Stimulated activated naive CD4-positive, alpha-beta T cell (primary cell): ENCODE measurements at places on chromosomes 11 and 22.

DNA sequence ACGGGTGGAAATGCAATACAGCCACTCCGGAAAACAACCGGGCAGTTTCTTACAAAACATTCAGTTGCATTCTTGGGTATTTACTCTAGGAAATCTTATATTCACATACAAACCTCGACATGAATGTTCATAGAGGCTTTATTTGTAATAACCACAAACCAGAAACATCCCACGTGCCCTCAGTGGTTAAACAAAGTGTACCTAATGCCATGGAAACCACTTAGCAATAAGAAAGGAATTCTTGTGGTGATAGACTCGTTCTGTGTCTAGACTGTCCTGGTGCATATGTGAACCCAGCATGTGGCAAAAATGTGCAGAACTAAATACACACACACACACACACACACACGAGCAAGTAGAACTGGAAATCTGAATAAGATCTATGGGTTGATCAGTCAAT, 1073.3 kb downstream of the TBC1D22A start:
- no peak for DNase-seq

- DNase-seq = no peak
These were observed 81.6 kb upstream of the SORL1-AS1 start for GRCh38 chr11:121534131-121535093.

DNA sequence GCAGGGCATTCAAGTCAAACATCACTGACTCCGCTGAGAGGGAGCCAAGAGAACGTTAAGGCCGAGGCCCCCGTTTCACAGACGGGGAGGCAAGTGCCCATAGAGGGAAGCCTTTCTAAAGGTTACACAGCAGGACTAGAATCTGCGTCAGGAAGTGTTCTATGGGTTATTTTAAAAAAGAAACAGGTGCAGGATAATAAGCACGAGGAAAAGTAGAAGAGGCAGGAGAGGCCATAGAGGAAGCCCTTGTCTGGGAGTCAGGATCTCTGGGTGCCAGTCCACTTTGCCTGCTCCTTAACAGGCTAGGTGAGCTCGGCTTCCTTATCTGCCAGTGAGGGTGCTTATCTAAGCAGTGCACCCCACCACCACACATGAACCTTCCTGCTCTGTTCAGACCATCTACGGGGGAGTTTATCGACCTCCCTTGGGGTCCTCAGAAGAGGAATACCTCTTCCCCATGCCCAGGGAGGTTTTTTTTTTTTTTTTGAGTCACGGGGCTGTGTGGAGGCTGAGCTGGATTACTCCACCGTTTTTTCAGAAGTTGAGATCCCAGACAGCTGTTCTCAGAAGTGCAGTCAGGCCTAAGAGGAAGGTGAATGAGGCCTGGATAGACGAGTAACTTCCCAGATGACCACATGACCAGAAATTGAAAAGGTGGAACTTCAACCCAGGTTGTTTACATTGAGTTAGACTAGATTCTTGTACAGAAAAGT, 1.2 kb upstream of the FCHSD2 start:
- DNase-seq = no peak

DNA sequence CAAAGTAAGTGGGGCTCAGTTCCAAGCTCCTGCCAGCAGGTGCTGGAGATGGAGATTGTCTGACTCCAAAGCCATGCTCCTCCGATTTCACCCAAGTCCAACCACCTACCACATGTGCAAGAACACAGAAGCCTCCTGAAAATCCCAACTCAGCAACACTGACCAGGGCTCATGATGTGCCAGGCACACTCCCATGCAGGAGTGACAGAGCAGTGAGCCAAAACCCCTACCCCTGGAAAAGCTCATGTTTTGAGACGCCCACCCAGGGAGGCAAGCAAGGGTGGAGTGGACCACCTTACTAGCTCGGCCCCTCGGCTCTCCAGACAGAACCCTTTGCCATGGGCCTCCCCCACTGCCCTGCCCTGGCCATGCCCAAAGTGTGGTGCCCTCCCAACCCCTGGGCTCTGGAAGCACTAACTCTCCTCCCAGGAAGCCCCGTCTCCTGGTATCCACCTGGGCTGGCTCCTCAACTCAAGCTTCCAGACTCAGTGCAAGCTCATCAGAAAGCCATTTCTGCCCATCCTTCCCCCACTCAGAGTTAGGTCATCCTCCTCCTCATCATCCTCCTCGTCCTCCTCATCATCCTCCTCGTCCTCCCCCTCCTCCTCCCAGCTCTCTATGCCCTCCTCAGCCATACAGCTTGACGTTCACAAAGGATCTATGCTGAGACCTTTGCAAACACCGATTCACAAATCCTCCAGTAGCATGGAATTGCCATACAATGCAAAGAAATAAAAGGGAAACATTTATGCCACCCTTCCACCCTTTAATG, 154.9 kb downstream of the MPPED1 start:
- DNase-seq = no peak

- DNase-seq = no peak
These were observed 19.2 kb upstream of the TMPRSS6 start for GRCh38 chr22:37128555-37129281.

GRCh38 chr22:43526117-43526655, 114.4 kb downstream of the MPPED1 start:
- DNase-seq = no peak

DNA sequence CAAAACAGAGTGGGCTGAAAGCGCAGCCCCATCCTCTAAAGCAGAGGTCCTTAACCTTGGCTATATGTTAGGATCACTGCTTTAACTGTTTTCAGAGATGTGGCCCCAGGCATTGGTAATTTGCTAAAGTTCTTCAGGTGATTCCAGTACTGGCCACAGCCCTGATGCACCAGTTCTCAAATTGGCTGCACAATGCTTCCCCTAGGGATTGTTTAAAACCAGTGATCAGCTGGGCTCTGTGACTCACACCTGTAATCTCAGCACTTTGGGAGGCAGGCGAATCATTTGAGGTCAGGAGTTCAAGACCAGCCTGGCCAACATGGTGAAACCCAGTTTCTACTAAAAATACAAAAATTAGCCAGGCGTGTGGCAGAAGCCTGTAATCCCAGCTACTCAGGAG, 8.4 kb upstream of the IRAG1 start:
- DNase-seq = no peak

GRCh38 chr22:25777870-25778269, 35.9 kb downstream of the MYO18B start:
- DNase-seq = no peak

GRCh38 chr11:92979176-92979575, 9.7 kb downstream of the MTNR1B start:
- DNase-seq = no peak

GRCh38 chr11:13013054-13013488, 4.0 kb downstream of the RASSF10 start:
- DNase-seq = no peak

- DNase-seq = no peak
These were observed 2.0 kb upstream of the AP5B1 start for GRCh38 chr11:65782816-65783228.

GRCh38 chr11:117226388-117227385, 5.2 kb downstream of the PCSK7 start:
- DNase-seq = peak; percentile 72

DNA sequence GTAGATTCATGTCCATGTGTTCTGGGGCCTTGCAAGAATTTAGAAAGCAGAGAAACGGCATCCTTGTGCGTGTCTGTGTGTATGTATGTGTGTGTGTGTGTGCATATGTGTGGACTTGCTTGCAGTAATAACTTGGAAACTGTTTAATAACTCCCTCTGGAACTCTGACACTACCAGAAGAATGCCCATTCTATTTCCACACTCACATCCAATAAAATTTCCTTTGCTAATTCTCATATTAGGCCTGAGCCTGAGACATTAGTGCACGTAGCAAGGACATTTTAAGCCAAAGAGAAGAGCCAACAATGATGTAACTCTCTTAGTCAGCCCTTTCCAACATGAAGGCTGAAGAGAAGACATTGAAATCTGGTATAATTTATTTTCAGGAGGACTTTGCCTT, 3.2 kb downstream of the OR4D6 start:
- no peak for DNase-seq

GRCh38 chr11:20000022-20000350, 160.3 kb downstream of the DBX1 start:
- DNase-seq = no peak

DNA sequence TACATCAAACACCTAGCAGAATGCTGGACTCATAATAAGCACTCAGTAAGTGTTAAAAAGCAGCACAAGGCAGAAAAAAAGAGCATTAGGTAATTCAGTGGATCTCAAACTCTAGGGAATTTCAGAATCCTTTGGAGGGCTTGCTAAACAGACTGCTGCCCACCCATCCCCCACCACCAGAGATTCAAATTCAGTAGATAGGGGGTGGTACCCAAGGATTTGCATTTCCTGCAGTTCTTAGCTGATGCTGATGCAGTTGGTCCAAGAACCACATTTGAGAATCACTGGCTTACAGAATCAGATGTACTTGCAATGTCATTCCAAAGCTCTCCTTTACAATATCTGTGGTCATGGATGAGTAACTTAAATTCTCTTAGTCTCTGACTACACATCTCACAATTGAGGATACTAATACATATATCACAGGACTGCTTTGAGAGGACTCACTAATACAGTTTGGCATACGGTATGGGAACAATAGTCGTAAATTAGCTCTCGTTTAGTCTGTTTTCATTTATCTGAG, 664.5 kb downstream of the KCNA4 start:
- DNase-seq = no peak

GRCh38 chr11:96614101-96614500, 224.3 kb downstream of the JRKL start:
- no peak for DNase-seq

DNA sequence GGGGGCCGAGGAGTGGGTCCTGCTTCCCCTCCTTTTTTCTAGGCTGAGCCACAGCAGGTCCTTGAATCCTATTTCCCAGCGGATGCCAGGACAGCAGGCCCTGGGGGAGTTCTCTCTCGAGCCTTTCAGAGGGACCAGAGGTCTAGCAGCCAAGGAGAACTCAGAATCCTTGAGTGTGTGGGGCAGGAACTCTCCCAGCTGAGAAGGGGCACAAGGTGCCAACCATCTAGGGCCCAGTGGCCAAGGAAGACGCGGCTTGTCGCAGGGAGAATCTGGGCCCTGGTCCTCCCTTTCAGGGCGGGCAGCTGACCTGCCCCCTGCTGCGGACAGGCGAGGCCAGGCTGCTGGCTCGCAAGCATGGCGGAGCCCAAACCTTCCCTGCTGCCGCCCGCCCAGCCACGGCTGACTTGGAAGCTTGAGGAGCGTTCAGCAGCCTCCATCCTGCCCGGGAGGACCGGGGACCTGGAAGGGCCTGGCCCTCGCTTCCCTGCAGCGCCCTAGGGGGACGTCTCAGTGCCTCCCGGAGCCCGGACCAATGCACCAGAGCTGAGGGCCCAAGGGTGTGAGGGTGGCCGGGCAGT, 972 bp upstream of the TSSC4 start:
- no peak for DNase-seq

GRCh38 chr11:34339149-34340064, 18.4 kb downstream of the ABTB2 start:
- DNase-seq = no peak

- no peak for DNase-seq
These were observed 12.6 kb downstream of the CCDC83 start for GRCh38 chr11:85867751-85868150.

- no peak for DNase-seq
These were observed 24.6 kb downstream of the TP53I11 start for GRCh38 chr11:44926036-44926435.

GRCh38 chr11:74923125-74923524, 25.8 kb downstream of the XRRA1 start:
- DNase-seq = no peak

DNA sequence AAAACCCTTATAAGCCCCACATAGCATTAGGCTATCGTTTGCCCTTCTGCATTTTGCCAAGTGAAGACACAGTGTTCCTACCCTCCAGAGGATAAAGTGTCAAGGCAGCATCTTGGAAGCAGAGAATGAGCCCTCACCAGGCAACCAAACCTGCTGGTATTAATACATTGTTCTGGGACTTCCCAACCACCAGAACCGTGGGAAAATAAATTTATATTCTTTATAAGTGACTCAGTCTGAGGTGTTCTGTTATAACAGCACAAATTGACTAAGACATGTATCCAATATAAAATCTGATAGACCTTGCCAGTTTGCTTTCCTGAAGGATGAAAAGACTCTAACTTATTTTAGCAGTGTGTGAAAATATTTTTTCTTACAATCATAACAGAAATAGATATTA, 792.5 kb upstream of the LRRC4C start:
- DNase-seq = no peak

- DNase-seq = no peak
These were observed 26.5 kb upstream of the KRTAP5-7 start for GRCh38 chr11:71500601-71501021.

DNA sequence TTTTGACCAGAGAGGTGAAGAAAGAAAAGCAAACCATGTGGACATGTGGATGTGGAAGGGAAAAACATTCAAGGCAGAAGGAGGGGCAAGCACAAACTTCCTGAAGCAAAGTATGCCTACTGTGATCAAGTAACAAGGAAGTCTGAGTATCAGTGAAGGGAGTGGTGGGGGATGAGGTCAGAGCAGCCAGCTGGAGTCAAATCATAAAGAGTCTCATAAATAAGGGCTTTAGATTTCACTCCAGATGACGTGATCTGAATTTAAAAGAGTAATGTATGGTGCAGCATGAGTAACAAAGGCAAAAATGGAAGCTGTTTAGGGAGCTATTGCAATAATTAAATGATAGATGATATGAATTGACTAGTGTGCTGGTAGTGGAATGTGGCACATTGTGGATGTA, 665.4 kb upstream of the CCDC90B start:
- DNase-seq = no peak

GRCh38 chr22:21928048-21928447, 24.6 kb downstream of the PPM1F start:
- DNase-seq = no peak

- peak; percentile 88 for DNase-seq
These were observed at the start of gene CYB5R3 for GRCh38 chr22:42649246-42650099. CYB5R3 (minus strand) TSS chr22:42649392; CDS start chr22:42649315, 77 bp downstream.

DNA sequence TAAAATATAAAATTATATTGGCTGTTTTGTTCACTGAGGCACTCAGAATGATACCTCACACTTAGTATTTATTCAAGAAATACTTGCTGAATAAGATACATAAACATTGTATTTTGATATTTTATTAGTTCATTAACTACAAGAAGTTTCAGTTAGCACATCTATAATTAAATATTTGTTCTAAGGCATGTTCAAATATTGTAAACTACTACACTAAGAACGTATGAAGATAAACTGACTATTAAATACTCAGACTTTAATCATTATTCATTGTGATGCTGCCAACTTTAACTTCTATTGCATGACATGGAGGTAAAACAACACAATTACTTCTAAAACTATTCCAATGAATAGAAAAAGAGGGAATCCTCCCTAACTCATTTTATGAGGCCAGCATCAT, 129.5 kb downstream of the ATG16L2 start:
- no peak for DNase-seq

GRCh38 chr11:3947061-3947460, 91.6 kb downstream of the STIM1 start:
- peak; percentile 81 for DNase-seq
